ENCODE measurements at places on chromosomes 11 and 22.

DNA sequence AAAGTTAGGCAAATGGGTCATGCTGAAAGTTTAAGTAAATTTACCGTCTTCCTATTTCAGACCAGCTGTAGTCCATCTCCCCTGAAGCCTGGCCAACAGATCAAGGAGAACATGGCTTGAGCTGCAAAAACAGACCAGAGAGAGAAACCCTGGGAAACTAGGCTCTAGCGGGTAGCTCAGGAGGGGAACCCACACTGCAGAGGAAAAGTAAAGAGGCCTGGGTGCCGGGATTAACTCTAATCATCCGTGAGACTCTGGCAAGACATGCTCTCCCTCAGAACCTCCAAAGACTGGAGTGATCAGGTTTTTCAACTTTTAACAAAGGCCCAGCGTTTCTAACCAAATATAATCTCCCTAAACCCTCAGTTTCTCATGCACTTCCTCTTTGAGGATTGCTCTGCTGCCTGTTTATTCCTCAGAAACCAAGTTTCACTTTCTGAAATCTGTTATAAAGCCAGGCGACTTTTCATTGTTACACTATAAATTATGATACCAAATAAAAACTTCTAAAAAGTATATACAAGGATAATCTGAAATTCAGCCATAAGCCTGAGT, 67.5 kb downstream of the GAB2 start:
- DNase-seq: no peak

- no peak for DNase-seq
These were observed 8.7 kb downstream of the COMMD9 start for GRCh38 chr11:36280531-36280930.

DNA sequence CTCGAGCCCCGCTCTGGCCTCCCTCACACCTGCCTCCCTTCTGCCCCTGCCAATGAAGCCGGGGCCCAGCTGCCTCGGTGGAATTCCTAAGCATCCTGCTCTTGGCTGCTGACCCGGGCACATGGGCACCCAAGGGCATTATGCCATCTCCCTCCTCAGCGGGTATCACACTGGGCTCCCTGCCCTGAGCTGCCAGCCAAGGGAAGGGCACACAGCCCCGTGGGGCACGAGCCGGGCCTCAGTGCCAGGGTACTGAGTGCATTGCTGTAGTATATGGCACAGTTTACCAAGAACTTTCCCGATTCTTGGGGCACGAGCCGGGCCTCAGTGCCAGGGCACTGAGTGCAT, 43.8 kb upstream of the JAM3 start:
- DNase-seq: no peak

GRCh38 chr11:107682171-107682570, 29.7 kb downstream of the SLN start:
- no peak for DNase-seq

GRCh38 chr11:71221821-71222220, 30.6 kb downstream of the SHANK2 start:
- DNase-seq: no peak

- DNase-seq: no peak
These were observed 57.7 kb downstream of the TRAF6 start for GRCh38 chr11:36452236-36452940.

GRCh38 chr22:28172892-28173670, 254.0 kb upstream of the PITPNB start:
- DNase-seq: no peak

DNA sequence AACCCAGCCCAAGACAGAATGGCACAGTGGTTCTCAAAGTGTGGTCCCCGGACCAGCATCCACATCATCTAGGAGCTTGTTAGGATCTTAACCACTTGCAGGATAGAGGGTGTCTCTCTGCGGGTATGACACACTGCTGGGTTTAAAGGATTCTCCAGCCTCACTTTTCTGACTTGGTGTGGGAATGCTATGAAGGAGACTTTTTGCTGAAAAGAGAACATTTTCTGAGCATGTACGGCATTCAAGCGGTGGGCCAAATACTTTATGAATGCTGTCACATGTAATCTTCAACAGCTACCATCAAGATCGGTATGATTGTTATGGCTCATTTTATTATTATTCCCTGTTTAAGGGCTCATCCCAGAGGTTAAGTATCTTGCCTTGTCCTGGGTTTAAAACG, 1.8 kb upstream of the CD82 start:
- DNase-seq: no peak

GRCh38 chr11:36216061-36216615, 73.1 kb downstream of the COMMD9 start:
- no peak for DNase-seq

Measured in smooth muscle cell of the brain vasculature (primary cell).